ENCODE measurements at places on chromosomes 4 and X.

- no peak for DNase-seq
Observed at GRCh38 chr4:28686618-28687017, 1826.0 kb downstream of the STIM2 start.

DNA sequence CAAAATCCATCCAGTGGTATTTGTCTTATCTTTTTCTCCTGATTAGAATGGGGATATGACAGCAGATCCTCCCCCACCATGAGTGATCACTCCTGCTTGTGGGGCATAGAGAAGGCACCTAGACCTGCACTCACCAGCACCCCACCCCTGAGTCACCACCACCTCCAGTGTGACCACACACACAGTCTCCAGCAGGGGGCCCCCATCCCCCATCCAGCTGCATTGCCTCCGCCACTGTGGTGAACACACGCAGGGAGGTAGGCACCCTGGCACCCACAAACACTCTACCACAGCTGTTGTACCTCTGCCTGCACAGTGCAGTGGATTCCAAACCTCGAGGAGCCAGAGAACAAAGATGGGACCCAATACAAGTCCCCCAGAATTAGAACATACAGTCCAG is 9.0 kb upstream of the MAGEA8 start:
- peak; percentile 47 for DNase-seq

- DNase-seq = no peak
Observed at GRCh38 chrX:5650904-5651303, 577.8 kb downstream of the NLGN4X start.

GRCh38 chrX:51743179-51743957 is at the start of gene GSPT2:
GSPT2 (plus strand) TSS chrX:51743442; CDS start chrX:51743627, 185 bp downstream.
- peak; percentile 36 for DNase-seq

- DNase-seq = no peak
Observed at GRCh38 chr4:144820011-144820727, 174.2 kb downstream of the HHIP start.

- no peak for DNase-seq
Observed at GRCh38 chr4:140346136-140346535, 27.3 kb upstream of the SCOC start.

DNA sequence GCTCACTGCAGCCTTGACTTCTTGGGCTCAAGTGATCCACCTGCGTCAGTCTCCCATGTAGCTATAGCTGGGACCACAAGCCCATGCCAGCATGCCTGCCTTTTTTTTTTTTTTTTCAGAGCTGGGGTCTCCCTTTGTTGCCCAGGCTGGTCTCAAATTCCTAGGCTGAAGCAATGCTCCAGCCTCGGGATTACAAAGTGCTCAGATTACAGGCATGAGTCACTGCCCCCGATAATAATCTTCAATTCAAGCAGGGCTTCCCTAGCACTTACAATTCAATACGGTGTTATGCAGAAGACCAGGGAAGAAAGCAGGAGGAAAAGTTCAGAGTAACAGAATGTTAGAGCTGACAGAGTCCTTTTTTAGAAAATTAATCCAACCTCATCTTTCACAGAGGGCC is 26.1 kb downstream of the OTOP1 start:
- no peak for DNase-seq

DNA sequence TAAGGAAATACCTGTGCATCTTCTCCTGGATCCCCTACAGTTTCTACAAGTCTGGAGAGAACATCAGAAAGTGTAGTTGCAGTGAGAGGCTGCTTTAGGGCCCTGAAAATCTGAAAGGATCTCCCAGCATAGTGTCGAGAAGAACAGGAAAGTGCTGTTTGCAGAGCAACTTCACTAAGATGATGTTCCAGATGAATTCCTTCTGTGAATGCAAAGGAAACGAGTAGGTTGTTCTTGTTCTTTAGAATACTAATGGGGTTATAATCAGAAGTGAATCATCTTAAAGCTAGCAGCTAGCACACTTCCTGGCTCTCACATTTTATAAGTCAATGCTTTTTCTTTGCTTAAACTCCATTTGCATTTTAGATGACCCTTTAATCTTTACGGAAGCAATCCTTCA is 53.7 kb downstream of the ZAR1 start:
- DNase-seq = no peak

- DNase-seq = no peak
Observed at GRCh38 chr4:38820329-38821061, 15.9 kb upstream of the TLR1 start.

DNA sequence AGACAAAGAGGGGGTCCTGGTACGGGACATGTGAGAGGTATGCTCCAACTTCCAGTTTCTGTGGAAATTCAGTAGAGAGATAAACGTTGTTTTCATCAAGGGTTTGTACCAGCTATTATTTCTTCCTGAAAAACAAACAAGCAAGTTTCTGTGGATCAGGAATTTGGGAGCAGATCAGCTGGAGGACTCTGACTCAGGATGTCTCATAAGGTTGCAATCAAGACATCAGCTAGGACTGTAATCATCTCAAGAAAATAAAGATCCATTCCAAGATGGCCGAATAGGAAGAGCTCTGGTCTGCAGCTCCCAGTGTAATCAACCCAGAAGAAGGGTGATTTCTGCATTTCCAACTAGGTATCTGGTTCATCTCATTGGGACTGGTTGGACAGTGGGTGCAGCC is 23.5 kb upstream of the NFKB1 start:
- DNase-seq = no peak

DNA sequence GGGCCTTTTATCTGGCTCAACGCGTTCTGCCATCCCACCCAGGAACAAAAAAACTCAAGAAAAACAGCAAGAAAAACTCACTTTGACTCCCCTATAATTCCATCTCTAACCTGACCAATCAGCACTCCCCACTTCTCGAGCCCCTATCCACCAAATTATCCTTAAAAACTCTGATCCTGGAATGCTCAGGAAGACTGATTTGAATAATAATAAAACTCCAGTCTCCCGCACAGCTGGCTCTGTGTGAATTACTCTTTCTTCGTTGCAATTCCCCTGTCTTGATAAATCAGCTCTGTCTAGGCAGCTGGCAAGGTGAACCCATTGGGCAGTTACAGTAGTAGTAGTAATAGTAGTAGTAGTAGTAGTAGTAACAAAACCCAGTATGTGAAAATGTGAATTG is 165.7 kb upstream of the CASK start:
- no peak for DNase-seq

GRCh38 chr4:2954358-2955185 is 8.6 kb downstream of the NOP14 start:
- peak; percentile 30 for DNase-seq

DNA sequence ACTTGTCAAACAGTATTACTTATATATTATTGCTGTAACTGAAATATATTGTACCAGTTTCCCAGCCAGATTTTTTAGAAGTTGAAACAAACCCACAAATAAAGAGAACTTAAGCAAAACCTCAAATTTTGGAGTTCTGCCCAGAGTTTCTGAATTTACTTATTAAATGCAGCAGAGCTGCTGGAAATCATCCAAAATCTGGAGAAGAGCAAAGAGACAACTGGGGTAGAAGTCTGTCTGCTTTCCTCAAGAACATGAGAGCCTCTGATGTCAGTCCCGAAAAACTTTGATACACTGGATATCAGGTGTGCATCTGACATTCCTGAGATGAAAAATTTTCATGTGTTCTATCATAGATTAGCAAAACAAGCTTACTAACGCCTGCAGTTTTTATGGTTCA is 325.9 kb downstream of the NR3C2 start:
- DNase-seq = no peak

DNA sequence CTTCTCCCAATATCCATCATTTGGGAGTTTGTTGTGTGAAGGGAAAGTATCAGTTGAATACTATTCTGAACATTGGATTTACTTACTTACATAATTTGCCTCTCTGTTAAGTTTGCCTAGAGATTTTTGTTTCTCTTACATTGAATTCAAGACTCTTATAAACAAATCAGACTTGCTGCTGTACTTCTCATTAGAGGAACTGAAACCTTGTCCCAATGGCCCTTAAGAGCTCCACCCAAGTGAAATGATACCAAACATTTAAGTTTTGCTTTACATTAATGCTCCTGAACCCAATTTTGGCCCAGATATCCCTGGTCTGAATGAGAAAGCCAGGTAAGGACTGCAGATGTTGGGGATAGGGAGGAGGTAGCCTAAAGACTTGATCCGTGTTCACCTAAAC is 32.0 kb downstream of the HAND2 start:
- no peak for DNase-seq

- DNase-seq = no peak
Observed at GRCh38 chr4:56791316-56791715, 30.2 kb downstream of the SPINK2 start.

- DNase-seq = no peak
Observed at GRCh38 chr4:84413976-84414375, 85.1 kb downstream of the NKX6-1 start.

GRCh38 chr4:79650794-79651431 is 242.9 kb upstream of the GK2 start:
- no peak for DNase-seq

GRCh38 chr4:84638092-84638491 is 55.2 kb downstream of the CDS1 start:
- no peak for DNase-seq

DNA sequence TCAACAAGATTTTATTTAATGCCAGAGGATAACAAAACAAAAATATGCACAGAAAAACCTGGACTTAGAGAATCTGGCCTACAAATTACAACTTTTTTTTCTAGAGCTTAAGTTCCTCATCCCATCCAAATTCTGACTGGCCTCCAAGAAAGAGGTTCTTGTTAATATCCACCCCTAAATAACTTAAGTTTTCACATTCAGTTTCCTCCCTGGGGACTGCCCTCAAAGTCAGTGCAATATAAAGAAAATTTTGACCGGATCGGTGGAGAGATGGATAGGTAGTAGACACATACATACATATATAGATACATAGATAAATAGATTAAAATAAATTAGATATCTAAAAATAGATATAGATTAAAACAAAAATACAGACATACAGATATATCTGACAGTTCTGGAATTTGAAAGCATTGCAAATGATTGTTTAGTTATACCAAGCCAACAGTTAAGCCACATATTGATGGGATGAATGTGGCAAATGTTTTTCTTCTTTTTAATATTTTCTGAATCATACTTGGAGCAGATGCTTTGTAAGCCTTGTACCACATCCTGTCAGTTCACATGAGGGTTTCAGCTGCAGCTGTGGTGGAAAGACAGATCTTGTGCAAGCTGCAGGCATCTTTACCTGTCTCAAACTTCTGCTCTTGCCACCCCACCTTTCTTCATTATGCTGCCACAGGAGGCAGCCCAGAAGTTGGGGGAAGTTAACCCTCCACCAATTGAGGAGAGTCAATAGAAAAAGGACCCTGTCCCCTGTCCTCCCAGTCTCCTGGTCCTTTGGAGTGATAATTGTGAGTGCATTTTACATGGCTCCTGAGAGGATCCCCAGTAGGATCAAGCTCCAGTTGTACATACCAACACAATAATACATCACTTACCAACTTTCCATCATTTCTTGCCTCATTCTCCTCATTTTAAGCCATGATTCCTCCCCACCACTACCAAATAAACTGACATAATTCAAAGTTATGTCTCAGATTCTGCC is 58.5 kb upstream of the PRDM8 start:
- peak; percentile 12 for DNase-seq

- no peak for DNase-seq
Observed at GRCh38 chr4:152870606-152871005, 65.5 kb upstream of the FHDC1 start.

GRCh38 chr4:21792736-21793135 is 155.8 kb downstream of the KCNIP4 start:
- DNase-seq = no peak

DNA sequence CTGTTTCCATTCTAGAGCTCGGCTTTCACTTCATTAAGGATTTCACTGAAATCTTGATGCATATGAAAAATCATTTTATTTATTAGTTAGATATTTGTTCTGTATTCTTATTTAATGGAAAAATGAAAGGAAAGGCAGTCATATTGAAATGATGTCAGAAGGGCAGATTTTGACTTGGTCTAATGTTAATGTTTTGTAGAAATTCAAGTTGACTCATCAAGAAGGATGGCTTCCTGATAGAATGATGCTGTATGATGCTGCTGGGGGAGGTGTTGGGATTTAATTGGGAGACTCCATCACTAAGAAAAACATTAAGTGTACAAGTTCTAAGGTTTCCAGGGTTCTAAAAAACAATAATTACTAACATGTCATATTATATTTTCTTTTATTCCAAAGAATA is 204.8 kb downstream of the PDGFC start:
- no peak for DNase-seq

- no peak for DNase-seq
Observed at GRCh38 chr4:175953960-175954521, 111.6 kb upstream of the WDR17 start.

- no peak for DNase-seq
Observed at GRCh38 chrX:11663875-11664210, 1.9 kb downstream of the ARHGAP6 start.

DNA sequence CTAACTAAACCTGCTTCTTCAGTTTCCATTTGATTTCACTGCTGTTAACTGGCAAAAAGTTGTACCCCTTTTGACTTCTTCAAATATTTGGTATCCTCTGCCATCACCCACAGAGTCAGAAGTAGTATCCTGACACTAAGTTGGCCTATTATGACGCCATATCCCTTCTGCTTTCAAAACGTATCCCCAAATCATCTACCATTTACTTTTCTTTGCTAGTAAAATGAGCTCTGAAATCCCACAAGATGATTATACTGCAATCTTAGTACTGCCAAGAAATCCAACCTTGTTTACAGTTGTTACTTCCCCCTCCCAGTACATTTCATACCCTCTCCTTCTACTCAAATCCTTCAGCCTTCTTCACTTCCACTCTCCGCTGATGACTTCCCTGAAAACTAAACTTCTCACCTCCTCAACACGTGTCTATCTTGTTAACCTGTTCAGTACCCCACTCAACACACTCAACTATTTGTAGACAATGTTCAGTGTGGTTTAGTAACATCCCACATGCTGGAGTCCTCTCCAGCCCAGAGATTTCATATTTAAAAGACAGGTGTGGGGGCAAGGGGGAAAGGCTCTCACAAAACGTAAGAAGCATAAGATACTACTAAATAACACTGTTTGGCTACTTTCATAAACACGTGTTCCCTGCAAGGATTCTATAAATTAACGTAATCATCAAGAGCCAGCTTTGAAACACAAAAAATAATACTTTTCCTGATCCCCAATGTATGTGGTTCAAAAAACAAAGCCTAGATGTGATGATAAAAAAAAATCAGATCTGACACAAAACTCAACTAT is 1.3 kb downstream of the NAF1 start:
- no peak for DNase-seq

DNA sequence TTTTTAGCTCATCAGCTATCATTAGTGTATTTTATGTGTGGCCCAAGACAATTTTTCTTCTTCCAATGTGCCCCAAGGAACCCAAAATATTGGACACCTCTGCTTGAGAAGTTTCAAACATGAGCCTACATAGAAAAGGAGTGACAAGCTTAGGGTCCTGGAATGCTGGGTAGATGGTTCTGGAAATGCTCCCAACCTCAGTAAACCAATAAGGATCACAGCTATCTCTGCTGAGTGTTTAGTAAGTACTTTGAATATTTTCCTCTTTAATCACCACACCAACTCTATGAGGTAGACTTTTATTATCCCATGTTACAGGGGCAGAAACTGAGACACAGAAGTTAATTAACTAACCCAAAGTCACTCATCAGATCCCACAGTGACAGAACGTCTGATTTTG is 164.9 kb upstream of the KLF3 start:
- no peak for DNase-seq

All from naive thymus-derived CD8-positive, alpha-beta T cell (primary cell).